Muscle of leg (tissue), 16 donors: ENCODE measurements at places on chromosomes 7 and 10. TPM values are rescaled to one million over a fixed set of nuclear protein-coding genes. Genes with fewer than 3 reads are reported as not detected.

OPN4 gene
- 1.1 TPM for polyA plus RNA-seq

CREB5 gene
- 16.0 TPM for polyA plus RNA-seq

PTN gene
- polyA plus RNA-seq, result 112 TPM

ANKRD61 gene
- polyA plus RNA-seq, result 0.71 TPM

ZNF273 gene
- 5.2 TPM for polyA plus RNA-seq

SEMA3D gene
- 15.4 TPM for polyA plus RNA-seq

TYW1 gene
- 14.5 TPM for polyA plus RNA-seq

MMRN2 gene
- 17.9 TPM for polyA plus RNA-seq

ITIH5 gene
- polyA plus RNA-seq, result 51.0 TPM

RPEL1 gene
- 0.12 TPM for polyA plus RNA-seq

HOXA3 gene
- polyA plus RNA-seq, result 6.6 TPM

HGF gene
- polyA plus RNA-seq, result 5.2 TPM

GRID1 gene
- 2.4 TPM for polyA plus RNA-seq

TUBAL3 gene
- 0.28 TPM for polyA plus RNA-seq

TRIM50 gene
- polyA plus RNA-seq, result 0.66 TPM

MMP21 gene
- polyA plus RNA-seq, result 0.20 TPM

DYDC2 gene
- 0.09 TPM for polyA plus RNA-seq

C1GALT1 gene
- polyA plus RNA-seq, result 14.6 TPM

FGFR2 gene
- polyA plus RNA-seq, result 1.9 TPM

TAS2R41 gene
- polyA plus RNA-seq, result not detected

NYAP1 gene
- 2.6 TPM for polyA plus RNA-seq

VSTM4 gene
- polyA plus RNA-seq, result 49.1 TPM

ADIRF gene
- polyA plus RNA-seq, result 4.9 TPM

HOXA6 gene
- polyA plus RNA-seq, result 5.6 TPM

PNLIPRP3 gene
- polyA plus RNA-seq, result not detected

CLDN3 gene
- polyA plus RNA-seq, result 0.21 TPM

POLR2J2 gene
- not detected for polyA plus RNA-seq

EGR2 gene
- polyA plus RNA-seq, result 3.5 TPM

PHYHIPL gene
- 1.2 TPM for polyA plus RNA-seq

LIPF gene
- polyA plus RNA-seq, result not detected

FAM3C gene
- 87.8 TPM for polyA plus RNA-seq

PLEKHS1 gene
- 2.2 TPM for polyA plus RNA-seq

ST8SIA6 gene
- polyA plus RNA-seq, result 2.2 TPM

TYSND1 gene
- 4.2 TPM for polyA plus RNA-seq

CTBP2 gene
- 50.2 TPM for polyA plus RNA-seq

MEOX2 gene
- polyA plus RNA-seq, result 42.8 TPM

RGR gene
- polyA plus RNA-seq, result 12.5 TPM

PON1 gene
- polyA plus RNA-seq, result 0.46 TPM

SLC37A3 gene
- 31.9 TPM for polyA plus RNA-seq

ANXA8L1 gene
- 0.15 TPM for polyA plus RNA-seq

ACTR3C gene
- 1.6 TPM for polyA plus RNA-seq

ADRB1 gene
- 0.06 TPM for polyA plus RNA-seq

ERVW-1 gene
- 1.6 TPM for polyA plus RNA-seq
